ENCODE measurements at places on chromosomes 3 and 15.

- DNase-seq: no peak
These were observed 315.2 kb downstream of the UACA start for GRCh38 chr15:70447928-70448698.

GRCh38 chr3:149717391-149718056, 34.8 kb downstream of the COMMD2 start:
- peak; percentile 53 for DNase-seq

DNA sequence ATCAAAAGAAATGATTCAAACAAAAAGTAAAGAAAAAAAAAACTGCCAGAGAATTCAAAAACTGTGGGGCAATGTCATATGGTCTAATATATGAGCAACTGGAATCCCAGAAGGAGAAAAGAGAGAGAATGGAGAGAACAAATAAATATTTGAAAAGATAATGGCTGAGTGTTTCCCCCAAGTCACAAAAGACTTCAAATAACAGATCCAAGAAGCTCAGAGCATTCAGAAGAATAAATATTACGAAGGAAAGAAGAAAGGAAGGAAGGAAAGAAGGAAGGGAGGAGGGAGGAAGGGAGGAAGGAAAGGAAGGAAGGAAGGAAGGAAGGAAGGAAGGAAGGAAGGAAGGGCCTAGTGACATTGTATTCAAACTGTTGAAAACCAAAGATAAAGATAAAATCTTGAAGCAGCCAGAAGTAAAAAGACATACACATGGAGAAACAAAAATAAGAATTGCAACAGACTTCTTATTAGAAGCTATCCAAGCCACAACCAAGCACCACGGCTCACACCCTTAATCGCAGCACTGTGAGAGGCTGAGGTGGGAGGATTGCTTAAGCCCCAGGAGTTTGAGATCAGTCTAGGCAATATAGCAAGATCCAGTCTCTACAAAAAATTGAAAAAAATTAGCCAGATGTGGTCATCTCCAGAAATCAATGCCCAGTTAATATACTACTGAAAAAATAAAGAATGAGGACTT, 118.9 kb upstream of the IGSF10 start:
- peak; percentile 63 for DNase-seq

DNA sequence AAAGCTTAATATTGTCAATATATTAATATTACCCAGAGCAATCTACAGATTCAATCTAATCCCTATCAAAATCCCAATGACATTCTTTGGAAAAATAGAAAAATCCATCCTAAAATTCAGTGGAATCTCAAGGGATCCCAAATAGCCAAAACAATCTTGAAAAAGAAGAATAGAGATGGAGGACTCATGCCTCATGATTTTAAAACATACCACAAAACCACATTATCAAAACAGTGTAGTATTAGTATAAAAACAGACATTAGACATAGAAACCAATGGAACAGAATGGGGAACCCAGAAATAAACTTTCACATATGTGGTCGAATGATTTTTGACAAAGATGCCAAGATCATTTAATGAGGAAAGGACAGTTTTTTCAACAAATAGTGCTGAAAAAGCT, 14.6 kb downstream of the NEK4 start:
- DNase-seq: no peak

GRCh38 chr3:7960601-7961000, 541.0 kb upstream of the LMCD1 start:
- no peak for DNase-seq

- DNase-seq: no peak
These were observed 15.5 kb upstream of the CHD2 start for GRCh38 chr15:92884436-92885223.

GRCh38 chr15:64205202-64205601, 42.4 kb upstream of the PPIB start:
- no peak for DNase-seq

GRCh38 chr15:100133001-100133400, 208.8 kb downstream of the ADAMTS17 start:
- no peak for DNase-seq

- no peak for DNase-seq
These were observed 36.9 kb downstream of the THRB start for GRCh38 chr3:24457719-24458118.

- DNase-seq: no peak
These were observed 167.5 kb downstream of the PGPEP1L start for GRCh38 chr15:98840053-98840452.

DNA sequence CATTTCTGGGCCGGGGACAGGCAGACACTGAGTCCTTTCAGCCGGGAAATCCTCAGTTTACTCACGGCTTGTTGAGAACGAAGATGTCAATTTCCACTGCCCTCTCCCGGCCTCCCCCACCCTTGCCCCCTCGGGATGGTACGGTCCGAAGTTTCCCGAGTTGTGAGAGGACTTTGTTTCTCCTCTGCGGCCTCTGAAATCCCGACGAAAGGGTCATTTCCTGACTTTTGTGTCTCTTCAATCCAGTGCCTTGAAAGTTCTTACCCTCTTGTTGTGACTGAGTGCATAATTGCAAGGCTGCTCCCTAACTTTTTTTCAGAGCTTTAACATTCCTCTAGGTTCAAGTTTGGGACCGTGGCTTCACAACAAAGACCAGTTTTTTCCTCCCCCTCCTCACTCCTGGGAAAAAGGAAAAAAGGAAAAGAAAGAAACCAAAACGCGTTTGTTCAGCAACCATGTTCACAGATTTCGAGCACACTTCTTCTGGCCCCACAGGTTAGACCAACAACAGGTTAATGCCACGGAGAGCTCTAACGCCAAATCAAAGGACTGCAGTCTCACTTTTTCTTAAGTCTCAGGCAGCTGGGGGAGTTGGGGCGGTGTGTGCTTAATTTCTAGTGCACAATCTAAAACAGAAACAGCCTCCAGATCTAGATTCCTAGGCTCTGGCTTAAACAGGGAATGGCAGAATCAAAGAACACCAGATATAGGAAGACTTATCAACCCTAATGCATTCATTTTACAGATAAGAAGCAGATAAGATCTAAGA, 138.9 kb downstream of the TMCO5A start:
- no peak for DNase-seq

- DNase-seq: no peak
These were observed 203.1 kb downstream of the MINAR1 start for GRCh38 chr15:79635149-79635771.

DNA sequence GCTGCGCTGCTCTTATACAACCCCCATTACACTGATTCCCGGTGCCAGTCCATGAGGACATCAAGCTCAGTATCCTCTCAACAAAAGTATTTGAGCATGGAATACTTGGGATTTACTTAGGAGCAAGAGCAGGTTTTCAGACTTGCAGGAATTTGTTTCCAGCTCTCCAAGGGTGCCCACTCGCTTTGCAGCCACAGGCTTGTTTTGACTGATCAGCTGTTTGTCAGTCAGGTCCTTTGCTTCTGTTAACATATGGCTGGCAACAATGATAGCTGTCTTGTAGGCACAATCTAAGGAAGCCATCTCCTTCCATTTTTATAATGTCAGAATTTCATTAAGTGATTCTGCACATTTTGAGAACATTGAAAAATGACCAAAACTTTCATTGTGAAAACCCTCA, 38.2 kb upstream of the MCF2L2 start:
- DNase-seq: no peak

DNA sequence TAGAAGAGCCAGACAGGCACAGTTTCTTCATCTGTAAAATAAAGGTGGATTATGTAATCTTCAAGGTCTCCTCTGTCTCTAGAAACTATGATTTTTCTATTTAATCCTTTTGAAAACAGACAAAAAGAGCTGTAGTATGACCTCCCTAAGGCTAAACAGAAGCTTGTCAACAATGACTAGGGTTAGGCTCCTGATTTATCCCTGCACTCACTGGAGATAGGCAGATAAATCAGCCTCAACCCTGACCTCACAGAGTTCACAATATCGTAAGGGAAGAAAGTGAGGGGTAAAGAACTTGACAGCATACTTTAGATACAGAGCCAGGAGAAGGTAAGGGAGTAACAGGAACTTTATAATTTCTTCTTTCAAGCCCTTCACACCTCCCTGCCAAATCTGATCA, 124.8 kb downstream of the TMCC1 start:
- no peak for DNase-seq

Measured in AG09309 (cell line).